ENCODE measurements at places on chromosomes 12 and 14. TPM values are rescaled to one million over a fixed set of nuclear protein-coding genes. Genes with fewer than 3 reads are reported as not detected.
A peak's percentile ranks its signal among the peaks of the same experiment; 100 is the strongest.

- peak; percentile 26 for DNase-seq
Measured at GRCh38 chr12:22459838-22460490, 84.4 kb downstream of the C2CD5 start.

Gene KRT72
- not detected for total RNA-seq

- no peak for DNase-seq
Measured at GRCh38 chr12:65287426-65287825, 8.9 kb downstream of the MSRB3 start.

Gene ASB2
- total RNA-seq = 0.19 TPM

Gene GPR68
- not detected for total RNA-seq

- no peak for DNase-seq
Measured at GRCh38 chr12:110794623-110795280, 52.0 kb upstream of the CCDC63 start.

Gene TPH2
- 0.38 TPM for total RNA-seq

Gene FBXO33
- 9.1 TPM for total RNA-seq

DNA sequence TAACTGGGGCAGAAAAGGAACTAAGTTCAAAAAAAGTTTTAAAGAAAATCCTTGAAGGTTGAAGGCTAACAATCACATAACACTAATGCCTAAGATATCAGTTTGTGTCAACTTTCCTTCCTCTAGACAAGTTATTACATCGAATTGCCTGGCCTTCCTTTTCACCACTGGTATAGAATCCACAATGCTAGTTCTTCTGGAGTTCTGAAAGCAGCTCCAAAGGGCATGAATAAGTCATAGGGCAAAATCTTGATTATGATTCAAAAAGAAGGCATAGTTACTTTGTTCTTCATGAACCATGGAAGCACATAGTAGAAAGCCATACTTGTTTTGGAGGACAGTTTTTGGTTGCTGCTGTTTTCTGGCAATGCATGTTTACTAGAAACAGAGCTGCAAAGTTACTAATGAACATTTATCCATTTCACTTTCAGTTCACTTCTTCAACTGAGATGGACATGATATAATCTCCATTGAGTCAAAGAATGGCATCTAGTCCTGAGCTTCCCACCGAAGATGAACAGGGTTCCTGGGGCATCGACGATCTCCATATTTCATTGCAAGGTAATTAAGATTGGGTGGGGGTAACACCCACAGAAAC is 56.0 kb downstream of the SYNE2 start:
- DNase-seq = no peak

DNA sequence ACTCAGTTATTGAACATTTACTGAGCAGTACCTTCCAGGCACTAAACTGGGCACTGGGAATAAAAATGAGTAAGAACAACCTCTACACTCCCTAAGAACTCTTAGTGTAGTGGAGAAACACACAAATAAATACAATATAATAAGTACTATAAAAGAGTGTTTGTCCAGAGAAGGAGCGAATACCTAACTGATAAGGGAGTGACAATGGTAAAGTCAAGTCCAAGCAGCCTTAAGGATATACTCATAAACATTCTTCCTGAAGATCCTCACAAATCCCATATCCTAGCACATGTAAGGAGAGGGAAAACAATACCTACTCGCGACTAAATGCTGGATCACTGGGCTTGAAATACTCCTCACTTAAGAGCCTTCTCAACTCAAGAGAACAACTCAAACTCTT is 32.8 kb downstream of the SPTLC2 start:
- DNase-seq = no peak
